Suprapubic skin (tissue), 4 donors: ENCODE measurements at places on chromosomes 3 and 15.

DNA sequence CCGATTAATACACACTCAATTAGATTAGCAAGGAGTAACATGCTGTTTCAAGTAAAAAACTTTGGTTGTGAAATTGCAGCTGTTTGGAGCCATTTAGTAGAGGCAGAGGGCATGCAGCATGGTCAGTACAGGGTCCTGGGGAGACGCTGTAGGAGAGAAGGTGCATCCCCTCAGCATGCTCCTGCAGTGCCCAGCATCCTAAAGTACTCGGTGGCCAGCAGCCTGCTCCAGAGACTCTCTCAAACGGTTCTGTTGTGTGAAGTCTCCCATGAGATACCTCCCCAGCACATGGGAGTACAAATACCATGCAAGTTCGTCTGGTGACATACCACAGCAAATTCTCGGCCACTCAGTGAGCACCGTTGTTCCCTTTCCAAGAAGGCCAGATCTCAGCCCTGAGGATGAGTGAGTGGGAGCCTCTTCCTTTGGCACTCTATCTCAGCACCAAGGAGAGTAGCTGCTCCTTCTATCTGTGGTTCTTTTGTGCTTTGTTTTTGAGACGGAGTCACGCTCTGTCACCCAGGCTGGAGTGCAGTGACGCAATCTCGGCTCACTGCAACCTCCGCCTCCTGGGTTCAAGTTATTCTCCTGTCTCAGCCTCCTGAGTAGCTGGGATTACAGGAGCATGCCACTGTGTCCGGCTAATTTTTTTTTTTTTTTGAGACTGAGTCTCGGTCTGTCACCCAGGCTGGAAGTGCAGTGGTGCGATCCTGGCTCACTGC is 72.7 kb downstream of the TJP1 start:
- DNase-seq: no peak

GRCh38 chr3:111904376-111905241 is 45.5 kb downstream of the PHLDB2 start:
- no peak for DNase-seq

DNA sequence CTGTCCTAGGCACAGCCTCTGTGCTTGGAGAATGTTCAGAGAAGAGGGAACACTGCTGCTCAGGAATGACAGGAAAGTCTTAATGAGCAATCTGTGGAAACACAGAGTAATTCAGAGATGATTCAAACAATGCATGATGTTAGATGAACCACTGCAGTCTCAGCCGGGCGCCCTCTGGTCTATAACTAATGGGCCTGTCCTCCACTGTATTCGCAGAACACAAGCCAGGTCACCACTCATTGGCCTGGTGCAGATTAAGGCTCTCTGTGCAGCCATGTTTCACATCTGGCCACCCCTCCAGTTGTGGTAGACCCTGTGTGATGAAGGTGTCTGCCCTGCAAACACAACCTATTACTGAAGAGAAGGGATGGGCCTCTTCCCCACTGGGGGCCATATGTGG is 281.7 kb upstream of the ROPN1 start:
- DNase-seq: no peak

GRCh38 chr3:72597756-72598195 is 250.5 kb downstream of the SHQ1 start:
- DNase-seq: no peak

DNA sequence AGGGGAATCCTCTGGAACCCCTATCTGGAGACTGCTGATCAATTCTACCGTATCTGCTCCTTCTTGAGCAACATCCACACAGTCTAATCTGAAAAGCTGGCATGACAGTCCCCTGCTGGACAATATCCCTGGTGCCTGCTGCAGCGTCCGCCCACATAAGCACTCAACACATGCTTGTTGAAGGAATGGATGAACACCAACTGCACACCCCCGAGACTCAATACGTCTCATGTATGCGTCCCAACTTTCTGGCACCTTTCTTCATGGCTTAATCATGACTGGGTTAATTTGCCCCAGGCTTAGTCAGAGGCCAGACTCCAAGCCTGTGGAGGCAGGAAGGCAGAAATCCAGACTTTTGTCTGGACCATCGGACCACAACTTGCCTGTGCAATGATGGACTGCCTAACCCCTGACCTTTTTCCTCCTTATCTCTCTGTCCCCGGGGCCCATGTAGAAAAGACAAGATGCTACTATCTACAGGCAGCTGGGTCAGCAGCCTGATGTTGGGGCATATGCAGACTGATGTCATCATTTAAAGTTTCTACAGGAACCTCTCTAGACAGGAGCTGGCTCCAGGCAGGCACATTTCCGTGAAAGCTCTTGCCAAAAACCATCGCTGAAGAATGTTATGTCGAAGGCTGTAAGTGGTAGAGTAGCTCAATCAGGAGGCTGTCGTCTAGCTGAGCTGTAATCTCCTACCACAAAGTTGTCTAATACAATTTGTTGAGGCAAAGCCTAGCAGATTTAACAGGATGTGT is 114.1 kb upstream of the TPM1 start:
- no peak for DNase-seq

- no peak for DNase-seq
These were observed 58.9 kb downstream of the ATG7 start for GRCh38 chr3:11331101-11331500.

GRCh38 chr3:11530153-11530721 is 113.5 kb downstream of the VGLL4 start:
- DNase-seq: peak; percentile 44

DNA sequence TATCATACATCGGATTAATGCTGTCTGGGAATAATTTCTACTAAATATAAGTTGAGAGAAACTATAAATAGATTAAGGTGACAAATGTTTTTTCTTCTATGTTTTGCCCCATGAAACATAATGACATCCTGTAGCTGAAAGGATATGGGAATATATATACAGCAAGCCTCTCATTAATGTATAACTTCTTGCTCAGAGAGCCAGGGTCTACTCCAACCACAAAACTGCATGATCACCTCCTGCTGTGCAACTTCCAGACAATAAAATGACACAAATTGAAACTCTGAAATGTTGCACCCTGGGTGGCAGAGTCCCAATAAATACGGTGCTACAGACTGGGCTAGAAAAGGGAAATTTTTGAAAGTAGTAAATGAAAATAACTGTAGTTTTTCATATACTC is 571.9 kb upstream of the CBLB start:
- DNase-seq: no peak

- no peak for DNase-seq
These were observed 65.5 kb downstream of the TRIM69 start for GRCh38 chr15:44801797-44802196.

GRCh38 chr3:134190250-134190649 is 60.4 kb downstream of the RYK start:
- no peak for DNase-seq

- DNase-seq: no peak
These were observed 12.7 kb downstream of the TAGLN3 start for GRCh38 chr3:112011376-112011940.

DNA sequence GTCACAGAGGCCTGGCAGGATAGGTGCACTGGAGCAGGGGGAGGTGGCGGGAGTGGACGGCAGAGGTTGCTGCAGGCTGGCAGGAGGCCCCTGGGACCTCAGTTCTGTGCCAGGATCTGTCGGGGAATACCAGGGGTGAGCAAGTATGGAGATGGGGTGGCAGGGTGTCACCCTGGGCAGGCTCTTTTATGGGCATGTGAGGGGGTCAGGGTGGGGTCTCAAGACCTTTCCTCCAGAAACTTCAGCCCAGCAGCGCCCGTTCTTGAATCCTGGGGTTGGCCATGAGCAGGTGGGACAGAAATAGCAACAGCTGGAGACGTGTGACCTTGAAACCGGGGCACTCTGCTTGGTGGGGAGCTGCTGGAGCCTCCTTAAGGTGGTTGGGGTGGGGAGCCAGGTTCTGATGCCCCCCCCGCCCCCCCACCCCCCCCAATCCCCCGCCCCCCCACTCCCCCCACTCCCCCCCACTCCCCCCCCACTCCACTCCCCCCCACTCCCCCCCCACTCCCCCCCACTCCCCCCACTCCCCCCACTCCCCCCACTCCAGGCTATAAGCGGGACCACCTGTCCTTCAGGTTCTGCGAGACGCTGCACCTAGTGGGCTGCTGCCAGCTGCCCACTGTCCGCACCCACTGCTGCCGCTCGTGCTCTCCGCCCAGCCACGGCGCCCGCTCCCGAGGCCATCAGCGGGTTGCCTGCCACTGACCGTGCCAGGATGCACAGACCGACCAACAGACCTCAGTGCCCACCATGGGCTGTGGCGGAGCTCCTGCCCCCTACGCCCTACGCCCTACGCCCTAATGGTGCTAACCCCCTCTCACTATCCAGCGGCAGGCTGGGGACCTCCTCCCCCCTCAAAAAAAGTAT is 84.9 kb downstream of the TBC1D2B start:
- DNase-seq: no peak

DNA sequence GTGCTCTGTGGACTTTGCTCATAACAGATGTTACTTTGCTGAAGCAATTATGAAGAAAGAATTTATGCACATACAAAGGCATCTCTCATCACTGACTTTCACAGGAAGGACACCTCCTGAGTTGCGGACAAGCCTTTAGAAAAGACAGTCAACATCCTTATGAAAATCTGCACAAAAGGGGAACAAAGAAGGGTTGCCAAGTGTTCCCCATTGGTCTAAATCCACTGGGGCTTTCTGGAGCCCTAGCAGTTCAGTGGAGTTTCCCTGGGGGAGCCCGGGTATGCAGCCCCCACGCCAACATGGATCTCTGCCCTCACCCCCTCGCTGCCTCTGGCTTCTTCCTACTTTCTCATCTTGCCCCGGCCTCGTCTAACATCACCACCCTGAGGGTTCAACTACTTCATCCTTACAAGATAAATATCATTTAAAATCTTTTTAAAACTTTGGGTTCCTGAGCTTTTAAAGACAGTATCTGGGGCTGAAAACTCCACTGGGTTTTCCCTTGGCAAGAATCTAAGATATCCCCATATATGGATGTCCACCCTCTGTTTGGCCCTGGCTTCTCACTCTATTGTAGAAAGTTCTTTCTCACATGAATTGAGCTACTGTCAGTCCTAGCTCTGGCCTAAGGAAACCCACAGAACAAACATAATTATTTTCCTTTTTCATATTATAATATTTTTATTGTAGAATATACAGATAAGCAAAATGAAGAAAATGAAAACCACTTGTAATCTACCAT is 207.9 kb upstream of the RGMA start:
- no peak for DNase-seq

DNA sequence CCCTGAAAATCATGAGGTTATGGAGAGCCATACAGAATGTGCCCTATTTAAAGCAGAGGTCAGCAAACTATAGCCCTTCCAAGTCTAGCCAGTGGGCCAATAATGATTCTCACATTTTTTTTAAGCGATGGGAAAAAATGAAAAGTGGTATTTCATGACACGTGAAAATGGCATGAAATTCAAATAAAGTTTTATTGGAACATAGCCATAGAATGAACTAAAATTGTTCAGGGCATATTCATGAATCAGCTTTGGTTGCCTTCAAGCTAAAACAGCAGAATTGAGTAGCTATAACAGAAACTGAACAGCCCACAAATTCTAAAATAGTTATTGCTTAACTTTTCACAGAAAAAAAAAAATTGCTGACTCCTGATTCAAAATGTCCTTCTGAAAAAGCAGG is 104.5 kb downstream of the TFG start:
- DNase-seq: no peak

GRCh38 chr3:189353318-189353965 is 181.7 kb downstream of the TPRG1 start:
- DNase-seq: no peak

GRCh38 chr15:59180945-59181600 is 25.6 kb upstream of the LDHAL6B start:
- no peak for DNase-seq

DNA sequence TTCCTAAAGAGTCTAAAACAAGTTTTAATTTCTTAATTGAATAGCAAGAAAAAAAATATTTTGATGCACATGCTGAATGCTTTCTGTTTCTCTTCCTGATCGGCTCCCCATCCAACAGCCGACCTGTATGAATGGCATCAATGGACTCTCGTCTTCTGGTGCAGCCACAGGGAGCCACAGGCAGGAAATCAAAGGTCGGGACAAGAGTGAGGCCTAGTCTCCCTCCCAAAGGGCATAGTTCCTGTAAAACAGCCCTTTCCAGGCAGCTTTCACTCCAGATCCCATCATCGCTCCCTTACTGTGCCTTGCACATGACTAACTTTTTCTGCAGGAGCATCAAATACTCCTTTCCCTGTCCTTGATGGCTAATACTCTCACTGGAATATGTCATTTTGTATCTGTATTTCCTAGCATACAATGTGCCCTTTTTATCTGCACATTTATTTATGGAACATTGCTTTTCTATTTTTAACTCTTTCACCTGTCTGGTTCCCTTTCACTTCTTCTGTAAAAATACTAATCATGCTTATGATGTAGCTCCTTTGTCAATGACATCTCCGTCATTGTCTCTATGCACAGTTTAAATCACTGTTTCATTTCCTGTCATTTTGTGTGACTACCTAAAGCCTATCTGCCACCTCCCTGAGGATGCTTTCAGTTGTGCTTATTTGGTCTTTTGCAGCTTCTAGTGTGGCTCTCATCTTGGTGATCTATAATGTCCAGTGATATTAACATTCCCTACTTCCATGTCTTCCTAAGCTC is 326.2 kb downstream of the CTNNB1 start:
- DNase-seq: no peak

DNA sequence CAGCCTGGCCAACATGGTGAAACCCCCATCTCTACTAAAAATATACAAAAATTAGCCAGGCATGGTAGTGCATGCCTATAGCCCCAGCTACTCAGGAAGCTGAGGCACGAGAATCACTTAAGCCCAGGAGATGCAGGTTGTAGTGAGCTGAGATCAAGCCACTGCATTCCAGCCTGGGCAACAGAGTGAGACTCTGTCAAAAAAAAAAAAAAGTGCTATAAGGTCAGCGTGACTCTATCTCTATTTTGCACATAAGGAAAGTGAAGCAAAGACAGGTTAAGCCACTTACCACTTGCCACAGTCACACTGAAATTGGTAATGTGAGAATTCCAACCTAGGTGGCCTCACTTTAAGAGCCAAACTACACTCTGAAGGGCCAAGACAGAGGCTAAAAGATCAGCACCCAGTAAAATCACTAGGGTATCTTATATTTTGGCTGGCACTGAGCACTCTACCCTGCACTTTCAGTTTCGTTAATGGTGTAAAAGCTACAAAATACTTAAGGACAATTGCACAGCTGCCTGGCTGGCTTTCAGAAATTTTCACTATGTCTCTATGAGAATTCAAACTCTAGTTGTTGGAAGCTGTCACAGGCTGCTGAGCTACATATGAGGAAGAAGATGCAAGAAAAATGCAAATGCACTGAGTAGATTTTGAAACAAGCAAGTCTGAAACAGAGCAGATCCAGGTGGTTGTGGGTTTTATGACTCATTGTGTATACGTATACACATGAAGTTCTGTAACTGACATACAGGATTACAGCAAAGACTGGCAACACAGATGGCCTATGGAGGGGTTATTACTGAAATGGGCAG is 32.7 kb downstream of the TRANK1 start:
- no peak for DNase-seq

DNA sequence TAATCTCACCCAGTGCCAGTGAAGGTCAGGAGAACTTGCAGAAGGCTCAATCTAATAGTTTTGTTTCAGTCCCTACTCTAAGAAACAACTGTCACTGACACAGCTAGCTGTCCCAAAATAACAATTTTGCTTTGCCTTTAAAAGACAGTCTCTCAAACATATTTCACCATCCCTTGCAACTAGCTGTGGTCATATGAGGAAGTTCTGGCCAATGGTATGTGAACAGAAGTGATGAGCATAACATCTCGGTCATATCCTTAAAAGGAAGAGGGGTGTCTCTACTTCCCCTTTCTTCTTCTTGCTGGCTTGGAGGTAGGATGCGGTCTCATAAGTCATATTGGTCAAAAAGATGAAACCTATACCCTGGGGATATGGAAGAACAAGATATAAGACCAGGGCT is 198.1 kb downstream of the NEK10 start:
- DNase-seq: no peak
